Kidney (tissue), 22 donors: ENCODE measurements at places on chromosomes 11 and 22. TPM values are rescaled to one million over a fixed set of nuclear protein-coding genes. Genes with fewer than 3 reads are reported as not detected.

DNA sequence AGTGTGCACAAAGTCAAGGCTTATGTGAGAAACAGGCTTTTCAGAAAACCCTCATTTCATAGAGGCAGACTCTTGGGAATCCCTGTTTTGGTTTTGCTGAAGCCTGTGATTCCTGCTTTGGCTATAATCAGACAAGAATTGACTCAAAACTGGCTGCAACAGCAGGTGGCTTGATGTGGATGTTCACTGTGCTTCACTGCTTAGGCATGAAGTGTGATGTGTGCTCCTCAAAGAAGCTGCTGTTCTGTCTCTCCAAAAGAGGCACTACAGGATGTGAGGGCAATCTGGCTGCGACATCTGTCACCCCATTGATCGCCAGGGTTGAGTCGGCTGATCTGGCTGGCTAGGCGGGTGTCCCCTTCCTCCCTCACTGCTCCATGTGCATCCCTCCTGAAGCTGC is 103.5 kb downstream of the C11orf58 start:
- no peak for DNase-seq

The CNTN5 gene
- polyA plus RNA-seq = 0.11 TPM

GRCh38 chr22:49670456-49671330 is 157.0 kb downstream of the BRD1 start:
- peak; percentile 47 for DNase-seq

- no peak for DNase-seq
Measured at GRCh38 chr11:70612459-70613141, 214.3 kb downstream of the CTTN start.
